ENCODE measurements at places on chromosomes 6 and 20.

DNA sequence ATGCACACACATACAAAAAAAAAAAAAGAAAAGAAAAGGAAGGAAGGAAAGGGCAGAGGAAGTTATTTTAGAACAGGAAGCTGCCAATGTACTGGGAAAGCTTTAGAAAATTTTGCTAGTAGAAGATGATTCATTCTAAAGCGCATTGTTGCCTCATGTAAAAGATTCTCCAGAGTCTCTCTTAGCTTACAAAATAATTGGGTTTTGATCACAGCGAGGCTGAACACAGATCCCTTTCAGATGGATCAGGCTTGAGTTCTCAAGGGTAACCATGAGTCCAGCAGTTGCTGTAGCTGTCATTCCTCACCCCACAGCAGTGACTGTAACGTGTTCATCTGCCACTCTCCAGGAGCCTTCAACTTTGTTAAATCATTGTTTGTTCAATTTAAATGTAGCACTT, 81.9 kb downstream of the PHACTR2 start:
- DNase-seq, result no peak

GRCh38 chr6:34583861-34584604, 27.9 kb upstream of the SPDEF start:
- DNase-seq, result no peak

DNA sequence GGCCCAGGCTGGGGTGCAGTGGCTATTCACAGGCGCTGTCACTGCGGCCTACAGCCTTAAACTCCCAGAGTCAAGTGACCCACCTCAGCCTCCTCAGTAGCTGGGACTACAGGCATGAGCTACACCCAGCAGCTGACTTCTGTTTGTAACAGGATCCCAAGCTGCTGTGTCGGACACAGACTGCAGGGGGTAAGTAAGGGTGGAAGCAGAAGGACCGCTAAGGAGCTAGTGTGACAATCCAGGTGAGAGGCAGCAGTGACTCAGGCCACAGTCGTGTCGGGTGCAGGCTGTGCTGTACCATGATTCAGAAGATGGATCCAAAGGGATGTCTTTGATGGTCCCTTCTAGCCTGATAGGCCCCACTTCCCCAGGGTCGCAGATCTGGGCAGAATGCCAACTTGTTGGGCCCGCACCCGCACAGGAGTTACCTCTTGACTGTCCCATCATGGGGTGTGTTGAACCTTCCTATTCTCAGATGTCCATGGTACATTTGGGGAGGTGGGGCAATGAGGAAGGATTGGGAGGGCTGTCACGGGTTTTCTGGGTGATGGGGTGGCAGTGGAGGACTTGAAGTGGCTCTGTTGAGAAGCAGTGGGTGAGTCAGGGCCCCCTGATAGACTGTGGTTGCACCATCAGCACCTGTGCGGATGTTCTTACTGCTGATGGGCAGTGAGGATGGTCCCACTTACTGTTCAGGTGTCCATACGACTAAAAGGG, 25.3 kb downstream of the AAR2 start:
- DNase-seq, result no peak

GRCh38 chr6:119865466-119866350, 516.1 kb upstream of the MAN1A1 start:
- no peak for DNase-seq

GRCh38 chr6:35945650-35946025, 24.7 kb upstream of the SRPK1 start:
- no peak for DNase-seq

- DNase-seq, result no peak
Observed at GRCh38 chr20:10713161-10713560, 39.4 kb upstream of the JAG1 start.

DNA sequence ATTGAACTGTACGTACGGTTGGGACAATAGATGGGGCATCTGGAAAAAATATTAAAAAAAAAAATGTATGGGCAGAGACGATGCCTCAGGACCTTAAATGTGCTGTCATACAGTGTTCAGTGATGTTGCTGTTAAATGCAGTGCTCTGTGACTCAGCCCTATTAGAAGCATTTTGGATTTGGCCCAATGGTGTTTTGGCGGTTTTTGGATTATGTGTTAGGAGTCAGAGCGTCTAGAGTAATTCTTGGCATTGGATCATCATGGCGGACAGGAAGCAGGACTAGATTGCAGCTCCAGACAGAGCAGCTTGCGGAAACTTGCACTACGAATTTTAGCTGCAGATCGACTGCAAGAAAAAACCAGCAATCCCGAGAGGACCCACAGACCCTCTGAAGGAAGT, 280.0 kb downstream of the SOX4 start:
- no peak for DNase-seq

GRCh38 chr6:33616913-33617312, 4.2 kb upstream of the ITPR3 start:
- no peak for DNase-seq

- no peak for DNase-seq
Observed at GRCh38 chr6:100177956-100178355, 183.9 kb upstream of the MCHR2 start.
